Activated CD4-positive, alpha-beta T cell treated with anti-CD3 and anti-CD28 coated beads for 24 hours (primary cell): ENCODE measurements at places on chromosomes 6 and 20.
A peak's percentile ranks its signal among the peaks of the same experiment; 100 is the strongest.

DNA sequence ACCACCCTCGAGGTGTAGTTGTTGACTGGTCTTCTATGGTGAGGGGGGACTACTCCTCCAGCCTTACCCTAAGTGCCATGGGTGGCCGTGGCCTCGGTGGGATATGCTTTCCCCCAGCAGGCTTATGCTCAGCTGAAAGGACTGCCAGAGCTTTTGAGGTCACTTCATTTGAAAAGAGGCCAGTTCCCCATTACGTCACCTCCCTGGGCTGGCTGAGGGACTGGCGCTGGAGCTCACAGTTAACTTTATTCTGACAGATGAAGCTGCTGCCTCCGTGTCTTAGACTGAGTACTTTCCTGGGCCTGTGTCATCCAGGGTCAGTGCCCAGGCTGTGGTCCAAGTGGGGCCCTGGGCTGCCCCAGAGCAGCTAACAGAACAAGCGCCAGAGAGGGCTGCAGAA, 42.8 kb upstream of the PCMTD2 start:
- DNase-seq, result no peak

DNA sequence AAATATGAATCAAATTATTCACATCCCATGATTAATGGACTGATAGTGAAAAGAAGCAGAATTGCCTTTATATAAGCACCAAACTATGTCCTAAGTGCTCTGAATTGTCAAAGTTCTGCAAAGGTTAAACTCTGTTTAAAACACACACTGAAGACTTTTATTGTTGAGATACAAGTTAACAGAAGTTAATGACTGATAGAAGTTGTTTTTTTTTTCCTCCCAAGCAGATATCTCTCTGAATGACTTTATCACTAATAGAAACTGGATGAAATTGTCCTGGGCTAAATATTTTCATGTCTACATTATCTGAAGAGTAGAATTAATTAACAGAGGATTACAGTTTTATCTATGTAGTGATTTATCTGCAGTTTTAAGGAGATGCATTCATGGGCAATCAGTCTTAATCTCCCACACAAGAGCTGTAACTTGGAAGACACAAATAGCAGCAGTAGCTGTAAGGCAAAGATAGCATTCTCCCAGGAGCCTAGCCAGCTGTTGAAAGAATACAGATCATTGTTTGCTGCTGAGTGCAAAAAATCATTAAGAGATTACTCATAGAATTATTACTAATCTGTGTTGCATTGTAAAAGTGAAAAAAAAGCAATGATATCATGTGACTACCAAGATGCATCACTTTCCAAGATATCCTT, 49.9 kb downstream of the BMP5 start:
- no peak for DNase-seq

- no peak for DNase-seq
These were observed 55.1 kb downstream of the CDS2 start for GRCh38 chr20:5181958-5182357.

- DNase-seq, result no peak
These were observed 45.7 kb upstream of the TRAF3IP2 start for GRCh38 chr6:111651185-111652034.

GRCh38 chr6:105940990-105941389, 145.1 kb upstream of the PRDM1 start:
- DNase-seq, result no peak

GRCh38 chr20:3748073-3748472, 15.6 kb downstream of the HSPA12B start:
- no peak for DNase-seq

DNA sequence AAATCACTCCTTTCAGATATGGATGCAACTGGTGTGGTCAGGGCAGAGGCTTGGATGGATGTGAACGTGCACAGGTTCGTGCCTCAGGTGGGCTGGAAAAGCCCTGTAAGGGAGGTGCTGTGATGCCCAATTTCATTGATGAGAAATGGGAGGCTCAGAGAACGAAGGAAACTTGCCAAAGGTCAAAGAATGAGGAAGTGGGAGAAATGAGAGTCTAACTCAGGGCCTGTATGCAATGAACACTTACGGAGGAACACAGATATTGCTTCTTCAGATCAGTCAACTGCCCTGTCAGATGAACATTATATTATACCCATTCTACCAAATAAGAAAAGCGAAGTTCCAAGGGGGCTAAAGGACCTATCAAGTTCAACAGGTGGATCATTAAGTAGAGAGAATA, 134.7 kb downstream of the RCAN2 start:
- no peak for DNase-seq

- DNase-seq, result no peak
These were observed 312.9 kb downstream of the GJA1 start for GRCh38 chr6:121748376-121748775.

GRCh38 chr20:24966317-24967012, 17.4 kb downstream of the CST7 start:
- no peak for DNase-seq

DNA sequence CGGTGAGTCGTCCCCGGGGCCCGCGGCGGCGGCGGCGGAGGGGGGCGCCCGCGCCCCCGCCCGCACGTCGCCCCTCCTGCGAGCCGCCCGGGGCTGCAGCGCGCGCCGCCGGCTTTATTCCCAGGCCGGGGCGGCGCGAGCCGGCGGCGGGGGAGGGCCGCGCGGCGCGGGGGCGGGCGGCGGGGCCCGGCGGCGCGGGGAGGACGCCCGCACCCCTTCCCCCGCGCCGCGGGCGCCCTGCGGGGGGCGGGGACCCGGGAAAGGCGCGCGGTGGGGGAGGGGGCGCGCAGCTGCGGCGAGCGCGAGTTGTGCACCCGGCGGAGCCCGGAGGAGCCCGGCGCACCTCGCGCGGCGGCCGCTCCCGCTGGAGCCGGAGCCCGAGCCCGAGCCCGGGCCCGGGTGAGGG, 646 bp downstream of the HMGA1 start:
- DNase-seq, result no peak

DNA sequence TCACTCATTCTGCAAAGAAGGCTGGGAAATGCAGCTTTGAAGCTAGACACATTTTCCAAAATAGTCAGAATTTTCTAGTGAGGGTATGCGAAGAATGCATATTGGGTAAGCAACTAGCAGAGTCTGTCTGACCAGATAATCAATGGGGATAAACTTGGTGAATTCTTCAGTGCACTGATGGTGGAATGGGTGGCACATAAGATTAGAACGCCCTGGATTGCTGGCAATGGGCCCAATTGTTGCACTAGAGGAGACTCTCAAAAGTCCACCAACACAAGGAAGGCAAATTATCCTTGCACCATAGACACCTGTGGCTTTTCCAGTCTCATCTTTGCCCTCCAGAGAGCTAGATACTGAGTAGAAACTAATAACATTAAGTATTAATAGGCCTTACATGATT, 167.6 kb downstream of the PTPRT start:
- no peak for DNase-seq

DNA sequence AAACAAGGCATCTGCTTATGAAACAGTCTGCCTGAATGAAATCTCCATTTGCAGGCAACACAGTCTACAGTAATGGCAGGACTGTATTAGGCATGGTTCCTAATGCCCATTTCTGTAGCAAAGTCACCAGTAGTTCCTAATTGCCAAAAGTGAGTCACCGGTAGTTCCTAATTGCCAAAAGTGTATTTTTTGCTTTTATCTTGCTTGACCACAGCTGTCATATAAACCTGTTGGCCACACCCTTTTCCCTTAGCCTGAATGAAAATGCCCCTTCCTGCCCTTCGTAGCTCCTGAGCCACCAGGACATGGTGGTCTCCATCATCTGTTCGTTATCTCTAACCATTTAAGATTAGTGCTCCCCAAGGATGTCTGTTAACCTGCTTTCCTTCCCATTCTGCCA, 34.5 kb downstream of the MTHFD1L start:
- no peak for DNase-seq

GRCh38 chr20:64101731-64102621, 5.4 kb downstream of the NPBWR2 start:
- DNase-seq, result peak; percentile 61

- no peak for DNase-seq
These were observed at the start of gene SIM1 for GRCh38 chr6:100464903-100465700. TSS of gene SIM1 (minus strand) at chr6:100464921. CDS start at chr6:100463468, 1,453 bp downstream.

DNA sequence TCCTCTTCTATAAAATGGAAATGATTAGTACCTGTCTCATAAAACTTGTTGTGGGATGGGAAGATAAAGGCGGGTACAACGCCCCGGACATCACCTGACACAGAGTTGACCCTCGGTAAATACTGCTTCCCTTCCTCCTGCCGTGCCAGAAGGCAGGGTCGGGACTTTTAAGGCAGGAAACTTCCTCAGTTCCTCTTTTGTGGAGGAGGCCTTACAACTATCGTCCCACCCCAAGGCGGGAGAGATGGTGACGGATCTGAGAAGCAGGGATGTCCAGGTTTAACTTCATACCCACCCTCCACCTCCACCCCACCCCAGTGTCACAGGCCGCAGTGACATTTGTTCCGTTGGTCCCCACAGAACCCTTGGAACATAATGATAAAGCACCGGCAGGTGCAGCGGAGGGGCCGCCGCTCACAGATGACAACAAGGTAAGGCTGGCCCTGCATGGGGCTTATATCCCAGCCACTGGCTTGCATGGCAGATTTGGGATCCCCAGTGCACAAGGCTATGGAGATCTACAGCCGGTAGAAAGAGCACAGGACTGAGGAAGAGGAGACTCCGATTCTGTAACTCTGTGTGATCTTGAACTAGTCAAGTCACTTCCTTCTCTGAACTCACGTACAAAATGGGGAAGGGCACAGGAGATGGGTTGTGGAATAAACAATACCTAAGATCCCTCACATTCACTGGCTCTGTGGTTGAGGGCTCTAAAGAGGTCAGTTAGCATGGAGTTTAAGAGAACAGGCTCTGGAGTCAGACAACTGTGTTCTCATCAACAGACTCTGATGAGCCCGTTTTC, 764 bp downstream of the DNTTIP1 start:
- DNase-seq, result no peak

GRCh38 chr6:105570416-105570815, 167.5 kb upstream of the PREP start:
- DNase-seq, result no peak

- no peak for DNase-seq
These were observed 81.6 kb downstream of the KCNB1 start for GRCh38 chr20:49400904-49401303.

DNA sequence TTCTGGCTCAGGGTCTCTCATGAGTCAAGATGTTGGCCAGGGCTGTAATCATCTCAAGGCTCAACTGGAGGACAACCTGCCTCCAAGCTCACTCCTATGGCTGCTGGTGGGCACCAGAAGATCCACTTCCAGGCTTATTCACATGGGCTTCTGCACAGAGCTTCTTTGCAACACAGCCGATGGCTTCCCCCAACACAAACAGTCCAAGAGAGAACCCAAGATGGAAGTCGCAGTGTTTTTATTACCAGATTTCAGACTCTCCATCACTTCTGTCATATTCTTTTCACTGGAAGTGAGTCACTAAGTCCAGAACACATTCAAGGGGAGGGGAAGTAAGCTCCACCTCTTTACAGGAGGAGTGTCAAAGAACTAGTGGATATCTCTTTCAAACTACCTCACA, 75.5 kb downstream of the CD164 start:
- no peak for DNase-seq

- DNase-seq, result no peak
These were observed 51.3 kb downstream of the AKAP12 start for GRCh38 chr6:151290877-151291721.

GRCh38 chr20:54389596-54390280, 85.7 kb upstream of the DOK5 start:
- DNase-seq, result no peak

GRCh38 chr20:51888291-51888690, 86.0 kb upstream of the SALL4 start:
- no peak for DNase-seq

GRCh38 chr6:47737406-47737805, 39.0 kb downstream of the ADGRF4 start:
- DNase-seq, result no peak

DNA sequence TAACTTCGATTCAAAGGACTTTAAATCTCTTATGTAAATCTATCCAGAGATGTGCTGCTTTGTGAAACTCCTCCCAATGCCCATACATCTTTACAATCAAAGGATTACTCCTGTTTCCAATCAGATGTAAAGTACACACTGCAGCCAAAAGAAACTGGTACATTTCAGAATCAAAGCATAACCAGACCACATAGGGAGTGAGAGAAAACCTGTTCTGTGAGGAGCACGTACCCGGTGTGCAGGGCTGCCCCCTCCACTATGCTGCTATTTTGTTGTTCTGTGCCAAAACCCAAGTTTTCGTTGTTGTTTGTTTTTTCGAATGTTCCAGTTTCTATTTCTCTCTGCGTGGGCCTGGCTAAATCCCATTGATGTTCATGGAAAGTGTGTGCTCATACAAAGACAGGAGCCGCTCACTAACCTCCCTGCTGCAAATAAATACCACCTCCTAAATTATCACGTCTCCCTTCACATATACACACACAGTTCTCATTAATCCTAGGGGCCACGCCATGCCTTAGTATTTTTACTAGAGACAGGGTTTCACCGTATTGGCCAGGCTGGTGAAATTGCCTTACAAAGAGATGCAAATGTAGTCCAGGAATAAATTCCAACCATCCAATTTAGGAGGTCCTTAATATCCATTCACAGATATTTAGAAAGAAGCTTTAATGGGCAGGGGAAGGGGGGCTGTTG, 52.9 kb downstream of the ATP9A start:
- no peak for DNase-seq

- peak; percentile 42 for DNase-seq
These were observed 2.5 kb downstream of the TNFRSF6B start for GRCh38 chr20:63698739-63699465.

- no peak for DNase-seq
These were observed 17.1 kb upstream of the HECA start for GRCh38 chr6:139117734-139118133.

- no peak for DNase-seq
These were observed 144.2 kb downstream of the BTBD9 start for GRCh38 chr6:38495518-38495917.

GRCh38 chr6:6332811-6333244, 12.4 kb upstream of the F13A1 start:
- no peak for DNase-seq

DNA sequence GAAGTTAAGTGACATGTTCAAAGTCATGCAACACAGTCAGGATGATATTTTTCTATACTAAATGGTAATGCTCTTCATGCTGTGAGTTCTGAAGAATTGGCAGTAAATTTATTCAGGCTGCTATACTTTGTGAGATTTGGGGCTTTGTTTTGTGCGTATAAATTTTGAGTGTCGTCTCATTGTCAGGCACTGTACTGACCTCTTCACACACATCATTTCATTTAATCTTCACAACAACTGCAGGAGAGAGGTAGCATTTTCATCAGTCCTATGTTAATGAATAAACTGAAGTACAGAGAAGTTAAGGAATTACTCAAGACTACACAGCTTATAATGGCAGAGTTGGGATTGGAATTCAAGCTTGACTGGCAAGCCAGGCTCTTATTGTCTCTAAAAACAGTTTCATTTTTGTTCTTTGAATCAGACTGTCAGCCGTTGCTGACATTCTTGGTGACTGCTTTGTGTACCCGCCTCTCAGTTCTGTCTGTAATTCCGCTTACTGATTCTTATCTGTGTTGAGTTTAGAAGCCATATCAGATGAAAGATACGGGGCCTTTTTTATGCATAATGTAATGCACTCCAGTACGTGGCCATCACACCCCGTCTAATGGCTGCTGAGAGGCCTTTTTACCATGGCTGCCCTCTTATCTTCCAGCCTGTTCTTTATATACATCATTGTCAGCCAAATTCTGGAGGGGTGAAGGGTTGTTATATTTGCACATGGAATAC, 274.9 kb downstream of the UTRN start:
- no peak for DNase-seq
